ENCODE measurements at places on chromosomes 7 and 10.
A peak's percentile ranks its signal among the peaks of the same experiment; 100 is the strongest.

DNA sequence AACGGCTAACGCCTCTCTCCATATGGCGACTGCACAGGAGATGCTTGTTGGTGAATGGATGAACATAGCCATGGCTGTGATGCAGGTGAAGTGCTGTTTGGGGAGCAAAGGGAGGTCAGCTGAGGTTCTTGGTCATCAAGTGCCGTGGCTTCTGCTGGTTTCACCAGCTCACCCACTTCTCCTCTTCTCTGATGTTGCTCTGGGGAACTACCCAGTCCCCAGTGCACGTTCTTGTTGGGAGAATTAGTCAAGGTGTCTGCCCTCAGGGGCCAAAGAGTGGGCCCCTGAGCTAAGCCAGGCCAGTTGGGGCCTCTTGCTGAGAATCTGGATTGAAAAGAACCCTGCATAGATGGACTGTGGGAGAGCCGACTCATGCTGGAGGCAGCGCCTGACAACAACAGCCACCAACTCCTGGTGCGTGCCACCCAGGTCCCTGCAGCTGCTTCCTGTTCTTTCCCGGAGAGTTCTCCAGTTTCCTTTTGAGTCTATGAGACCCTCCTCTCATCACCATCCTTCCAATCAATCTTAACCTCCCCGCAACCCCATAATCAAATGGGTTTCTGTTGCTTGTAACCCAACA is 3.0 kb downstream of the BTBD16 start:
- DNase-seq: no peak

GRCh38 chr10:11901833-11902475 is 78.8 kb downstream of the PROSER2 start:
- DNase-seq: no peak

DNA sequence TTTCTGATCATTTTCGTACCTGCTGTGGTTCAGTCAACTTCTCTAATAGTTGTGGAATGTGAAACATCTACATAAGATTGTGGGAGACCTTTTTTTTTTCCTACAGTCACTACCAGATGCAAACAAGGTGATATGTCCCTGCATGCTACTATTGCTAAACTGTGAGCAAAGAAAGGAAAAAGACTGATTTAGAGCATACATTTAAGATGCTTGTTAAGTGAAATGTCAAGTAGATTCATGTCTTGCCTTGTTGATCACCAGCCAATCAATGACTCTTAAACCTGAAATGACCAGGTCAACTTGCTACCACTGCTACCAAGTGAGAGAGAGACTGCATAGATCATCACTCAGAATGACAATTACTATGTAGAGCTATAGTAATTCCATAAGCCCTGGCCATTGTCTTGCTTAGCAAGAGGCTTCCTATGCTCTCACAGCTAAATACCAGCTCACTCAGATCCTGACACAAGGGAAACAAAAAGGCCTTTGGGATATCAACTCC is 84.3 kb upstream of the SKAP2 start:
- no peak for DNase-seq

GRCh38 chr10:43318976-43319960 is 52.2 kb upstream of the FXYD4 start:
- DNase-seq: no peak

- DNase-seq: no peak
Measured at GRCh38 chr7:1733206-1733907, 63.3 kb downstream of the ELFN1 start.

DNA sequence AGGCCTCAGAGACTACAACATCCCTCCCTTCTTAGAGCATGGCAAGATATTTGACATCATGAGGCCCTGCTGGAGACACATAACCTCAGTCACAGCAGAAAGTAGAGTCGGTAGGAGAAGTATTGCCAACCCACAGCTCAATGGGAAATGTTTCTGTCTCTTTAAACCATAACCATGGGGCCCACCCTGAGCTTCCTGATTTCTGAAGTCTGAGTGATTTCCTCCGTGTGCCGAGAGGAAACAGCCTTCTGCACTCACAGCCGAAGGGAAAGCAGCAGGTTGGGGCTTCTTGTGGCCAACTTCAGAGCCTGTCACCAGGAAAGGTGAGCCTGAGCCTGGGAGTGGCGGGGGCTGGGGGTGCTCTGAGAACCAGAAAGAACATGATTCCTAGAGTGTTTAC is at the start of gene GIMAP1:
Gene GIMAP1 (plus strand): TSS at position 246 of the 400 bp plus-strand sequence. CDS start 2,435 bp downstream, outside the sequence.
- DNase-seq: no peak

DNA sequence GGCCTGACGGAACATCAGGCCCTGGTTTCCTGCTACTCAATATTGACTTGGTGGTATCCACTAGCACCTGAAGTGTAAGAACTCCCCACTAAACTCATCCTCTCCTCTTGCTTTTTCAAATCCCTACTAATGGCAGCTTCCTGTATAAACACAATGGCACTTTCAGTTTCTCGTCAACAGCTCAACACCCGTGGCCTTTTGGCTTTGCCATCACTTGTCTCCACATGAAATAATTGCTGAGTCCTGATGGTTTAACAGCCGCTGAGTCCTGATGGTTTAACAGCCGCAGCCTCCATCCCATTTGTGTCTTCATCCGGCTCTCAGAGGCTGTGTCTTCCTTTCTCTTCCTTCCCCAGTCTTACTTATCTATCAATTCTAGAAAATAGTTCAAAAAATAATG is 261.4 kb upstream of the PITRM1 start:
- no peak for DNase-seq

- DNase-seq: peak; percentile 75
Measured at GRCh38 chr10:129955601-129956285, 8.3 kb downstream of the EBF3 start.

GRCh38 chr10:72875250-72876055 is 18.1 kb upstream of the OIT3 start:
- DNase-seq: peak; percentile 22

- DNase-seq: no peak
Measured at GRCh38 chr10:98418665-98419468, 3.9 kb upstream of the PYROXD2 start.

GRCh38 chr10:29057822-29058331 is 231.0 kb upstream of the LYZL1 start:
- DNase-seq: no peak

DNA sequence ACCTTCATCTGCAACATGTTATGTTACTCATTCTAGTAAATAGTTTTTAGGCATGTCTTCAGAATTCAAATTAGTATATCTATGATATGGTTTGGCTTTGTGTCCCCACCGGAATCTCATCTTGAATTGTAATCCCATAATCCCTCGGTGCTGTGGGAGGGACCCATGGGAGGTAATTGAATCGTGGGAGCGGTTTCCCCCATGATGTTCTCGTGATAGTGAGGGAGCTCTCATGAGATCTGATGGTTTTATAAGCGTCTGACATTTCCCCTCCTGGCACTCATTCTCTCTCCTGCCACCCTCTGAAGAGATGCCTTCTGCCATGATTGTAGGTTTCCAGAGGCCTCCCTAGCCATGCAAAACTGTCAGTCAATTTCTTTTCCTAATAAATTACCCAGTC is 20.4 kb upstream of the GPR37 start:
- DNase-seq: no peak
